ENCODE measurements at places on chromosomes 7 and 10.

DNA sequence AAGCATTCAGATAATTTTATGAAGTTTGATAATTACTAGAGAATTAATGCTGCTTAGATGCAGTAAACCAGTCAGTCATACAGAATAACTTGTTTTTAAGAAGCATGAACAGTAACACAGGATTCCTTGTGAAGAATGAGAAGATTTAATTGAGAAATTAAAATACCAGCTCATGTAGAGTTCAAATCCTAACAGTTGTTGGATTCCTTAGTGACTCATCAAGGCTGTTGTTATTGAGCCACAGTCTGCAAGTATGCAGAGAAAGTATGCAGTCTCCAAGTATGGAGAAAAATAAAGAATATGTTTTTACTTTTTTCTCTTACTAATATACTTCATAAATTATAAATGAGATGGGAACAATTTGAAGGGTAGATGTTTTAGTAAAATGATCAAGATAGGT, 30.2 kb upstream of the CYP26C1 start:
- DNase-seq = no peak

GRCh38 chr7:12751764-12752163, 64.3 kb downstream of the ARL4A start:
- no peak for DNase-seq

DNA sequence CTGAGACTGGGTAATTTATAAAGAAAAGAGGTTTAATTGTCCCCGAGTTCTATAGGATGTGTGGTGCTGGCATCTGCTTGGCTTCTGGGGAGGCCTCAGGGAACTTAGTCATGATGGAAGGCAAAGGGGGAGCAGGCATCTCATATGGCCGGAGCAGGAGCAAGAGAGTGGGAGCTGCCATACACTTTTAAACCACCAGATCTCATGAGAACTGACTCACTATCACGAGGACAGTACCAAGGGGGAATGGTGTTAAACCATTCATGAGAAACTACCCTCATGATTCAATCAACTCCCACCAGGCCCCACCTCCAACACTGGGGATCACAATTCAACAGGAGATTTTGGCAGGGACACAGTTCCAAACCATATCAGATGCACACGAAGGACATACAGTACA, 199.9 kb upstream of the DPP6 start:
- DNase-seq = no peak

GRCh38 chr10:92829042-92829785, 19.1 kb upstream of the EXOC6 start:
- no peak for DNase-seq

- peak; percentile 52 for DNase-seq
These were observed 123.6 kb downstream of the RNF32 start for GRCh38 chr7:156764016-156764669.

DNA sequence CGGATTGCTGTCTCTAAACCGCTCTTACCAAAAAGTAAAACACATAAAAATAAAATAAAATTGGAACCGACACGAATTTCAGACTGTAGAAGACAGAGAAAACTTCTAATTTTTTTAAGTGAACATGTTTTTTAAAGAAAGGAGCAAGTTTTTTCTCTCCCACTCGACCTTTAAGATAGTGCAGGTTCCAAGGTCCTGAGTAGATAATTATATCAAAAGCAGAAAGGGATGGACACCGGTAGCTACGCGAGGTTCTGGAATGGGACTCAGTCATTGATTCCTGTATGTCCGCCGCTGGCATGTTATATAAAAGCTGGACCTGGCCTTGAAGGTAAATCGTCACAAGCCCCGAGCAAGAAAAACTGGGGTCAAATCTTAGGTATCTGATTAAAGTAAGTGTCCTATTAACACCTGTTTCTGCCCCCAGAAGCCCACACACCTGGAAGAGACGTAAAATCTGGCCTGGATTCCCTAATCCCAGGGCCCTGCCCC, 462 bp upstream of the CISD1 start:
- DNase-seq = no peak

DNA sequence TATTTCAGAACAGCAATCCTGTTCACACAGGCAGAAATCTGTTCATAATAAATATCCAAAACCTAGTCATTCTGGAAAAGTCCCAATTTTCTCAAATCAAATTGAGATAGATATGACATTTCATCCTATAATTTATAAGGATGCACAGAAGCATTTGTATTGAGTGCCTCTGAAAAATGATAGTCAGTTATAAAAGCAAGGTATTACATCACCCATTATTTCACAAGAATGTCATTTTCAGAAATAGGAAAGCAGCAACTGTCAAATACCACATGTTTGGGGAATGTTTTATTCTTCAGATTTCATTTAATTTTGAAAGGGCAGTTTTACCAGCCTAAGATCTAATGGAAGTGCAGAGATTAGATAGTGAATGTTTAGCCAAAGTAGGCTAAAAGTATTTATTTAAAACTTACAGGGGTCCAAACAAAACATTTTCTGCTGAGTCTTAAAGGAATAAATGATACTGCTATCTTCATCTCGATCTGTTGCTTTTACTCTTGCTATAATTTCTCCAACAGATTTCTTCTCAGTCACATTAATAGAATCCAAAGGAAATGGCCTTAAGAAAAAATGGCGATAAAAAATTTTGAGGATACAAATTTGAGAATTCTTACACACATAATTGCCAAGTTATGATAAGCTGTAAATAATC, 185.8 kb downstream of the HGF start:
- no peak for DNase-seq

DNA sequence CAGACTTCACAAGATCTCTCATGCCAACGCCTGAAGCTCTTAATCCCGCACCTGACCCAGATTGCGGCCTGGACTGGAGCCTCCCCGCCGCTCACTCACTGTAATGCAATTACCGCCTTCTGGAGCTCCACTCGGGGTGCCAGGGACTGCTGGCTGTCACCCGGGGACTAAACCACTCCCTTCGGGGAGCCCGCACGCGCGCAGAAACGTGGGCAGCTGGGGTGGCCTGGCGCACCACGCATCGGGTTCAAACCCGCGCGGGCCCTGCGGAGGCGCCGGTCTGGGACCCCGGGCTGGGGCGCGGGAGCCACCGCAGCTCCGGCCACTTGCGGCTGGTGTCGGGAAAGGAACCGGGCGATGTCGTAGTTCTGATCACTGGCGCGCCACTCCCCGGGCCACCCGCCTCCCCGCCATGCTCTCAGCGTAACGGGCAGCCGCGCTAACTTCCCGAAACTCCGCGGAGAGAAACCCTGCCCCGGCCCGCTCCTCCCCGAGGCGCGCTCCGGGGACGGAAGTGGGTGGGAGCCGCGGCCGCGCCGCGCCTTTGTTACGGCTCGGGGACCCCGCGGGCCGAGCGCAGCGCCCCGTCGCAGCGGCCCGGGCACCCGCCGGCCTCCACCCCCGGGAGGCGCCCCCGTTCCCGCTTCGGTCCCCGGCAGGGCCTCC, 100.3 kb upstream of the SVIL start:
- DNase-seq = no peak

GRCh38 chr7:10618953-10619352, 354.7 kb upstream of the PHF14 start:
- no peak for DNase-seq

DNA sequence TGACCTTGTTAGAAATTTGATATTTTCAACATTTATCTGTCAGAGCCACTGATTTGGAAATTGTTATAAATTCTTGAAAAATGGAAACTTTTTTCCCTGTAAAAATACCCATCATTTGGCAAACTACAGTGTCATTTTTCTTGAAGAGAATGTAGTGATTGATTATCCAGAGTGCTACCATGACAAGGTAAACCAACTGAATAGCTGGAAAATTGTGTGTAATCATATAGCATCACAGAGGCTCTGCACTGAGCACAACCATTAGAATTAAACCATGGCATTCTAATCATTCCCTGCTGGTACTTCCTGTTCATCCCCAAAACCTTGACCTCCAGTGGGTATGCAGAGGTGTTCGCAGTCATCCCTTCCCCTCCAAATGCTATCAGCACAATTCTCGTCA, 240.3 kb upstream of the LRGUK start:
- DNase-seq = no peak

- DNase-seq = no peak
These were observed 97.3 kb downstream of the DNAH11 start for GRCh38 chr7:21640105-21640504.

DNA sequence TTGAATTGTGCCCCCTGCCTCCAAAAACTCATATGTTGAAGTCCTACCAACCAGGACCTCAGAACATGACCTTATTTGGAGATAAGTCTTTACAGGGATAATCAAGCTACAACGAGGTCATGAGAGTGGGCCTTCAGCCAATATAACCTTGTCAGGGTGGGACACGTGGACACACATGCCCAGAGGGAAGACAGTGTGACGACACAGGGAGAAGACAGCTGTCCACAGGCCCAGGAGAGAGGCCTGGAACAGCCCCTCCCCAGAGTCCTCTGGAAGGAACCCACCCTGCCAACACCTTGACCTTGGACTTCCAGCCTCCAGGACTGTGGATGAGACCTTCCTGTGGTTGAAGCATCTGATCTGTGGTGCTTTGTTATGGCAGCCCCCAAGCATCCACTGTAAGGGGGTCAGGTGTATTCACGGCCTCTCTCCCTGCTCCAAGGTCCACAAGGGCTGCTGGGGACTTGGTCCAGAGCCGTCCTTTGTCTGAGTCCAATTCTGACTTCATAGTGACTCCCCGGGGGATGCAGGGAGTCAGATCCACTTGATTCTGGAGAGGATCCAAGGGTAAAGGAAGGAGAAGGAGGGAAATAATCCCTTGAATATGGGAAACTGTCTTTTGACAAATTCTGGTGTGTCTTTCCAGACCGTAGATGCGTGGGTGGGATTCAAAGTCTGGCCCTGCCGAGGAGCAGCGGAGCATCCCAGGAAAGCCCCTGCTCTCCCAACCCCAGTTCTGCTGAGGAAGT, 7.0 kb downstream of the CALML3 start:
- DNase-seq = no peak

DNA sequence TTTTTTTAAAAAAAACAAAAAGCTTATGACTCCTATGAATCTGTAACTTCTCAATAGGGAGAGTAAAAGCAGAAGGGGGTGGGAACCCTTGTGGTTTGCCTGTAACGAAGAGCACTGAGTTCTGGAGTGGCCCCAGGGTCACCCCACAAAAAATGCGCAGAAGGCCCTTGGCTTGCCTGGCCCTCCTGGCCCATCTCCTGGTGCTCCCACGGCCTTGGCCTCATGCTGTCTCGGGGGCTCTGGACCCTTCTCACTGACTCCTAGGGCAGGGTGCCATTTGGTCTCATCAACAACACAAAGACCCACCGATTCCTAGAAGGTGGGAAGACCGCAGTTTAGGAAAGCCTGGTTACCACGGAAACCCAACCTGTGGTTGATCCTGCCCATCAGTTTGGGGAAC, 40.8 kb downstream of the ZNF467 start:
- no peak for DNase-seq

GRCh38 chr10:133327651-133328357, 8.9 kb downstream of the CALY start:
- no peak for DNase-seq
